Ovary (tissue), 10 donors: ENCODE measurements at places on chromosomes 1 and 21.

DNA sequence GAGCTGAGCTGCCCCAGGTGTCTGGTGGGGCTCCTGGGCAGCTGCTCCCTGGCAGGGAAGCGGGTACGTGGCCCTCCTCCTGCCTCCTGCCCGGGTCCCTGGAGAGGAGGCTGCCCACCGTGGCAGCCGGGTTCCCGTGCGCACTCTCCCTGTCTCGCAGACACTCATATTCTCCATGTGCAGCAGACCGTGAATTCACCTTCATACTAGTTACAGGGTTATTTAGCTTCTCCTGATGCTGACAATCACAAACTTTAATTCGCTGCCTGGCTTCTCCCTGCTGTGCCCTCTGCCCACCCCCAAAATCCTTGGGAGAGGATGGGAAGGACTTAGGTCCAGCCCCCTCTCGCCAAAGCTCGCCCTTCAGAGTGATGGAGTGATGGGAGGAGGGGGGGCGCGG is 95.3 kb downstream of the CASZ1 start:
- DNase-seq = no peak

GRCh38 chr1:181504399-181504842 is 21.1 kb downstream of the CACNA1E start:
- DNase-seq = no peak

DNA sequence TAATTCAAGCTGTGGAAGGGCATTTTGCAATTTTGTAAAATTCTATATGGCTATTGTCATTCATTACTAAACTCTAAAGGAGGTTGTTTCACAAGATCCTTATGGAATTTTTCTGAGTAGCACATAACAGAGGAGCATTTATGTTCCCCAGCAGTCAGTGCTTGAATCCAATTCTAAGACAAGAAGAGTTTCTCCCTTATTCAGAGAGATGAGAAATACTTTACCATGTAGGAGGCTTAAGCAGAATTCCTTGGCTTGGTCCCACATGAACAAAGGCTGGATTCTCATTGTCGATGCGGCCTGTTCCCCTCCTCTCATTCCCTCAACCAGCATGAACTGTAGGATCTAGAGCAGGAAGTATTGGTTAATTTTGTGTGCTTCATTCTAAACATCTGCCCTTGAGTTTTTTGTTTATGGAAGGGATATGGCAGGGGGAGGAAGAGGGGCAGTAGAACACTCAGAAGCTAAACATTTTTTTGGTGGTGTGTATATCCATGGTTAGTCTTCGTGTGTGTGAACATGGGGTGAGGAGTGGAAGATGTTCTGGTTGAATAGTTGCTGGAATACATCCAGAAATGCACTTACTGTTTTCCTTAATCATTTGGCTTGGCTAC is 74.3 kb downstream of the LAMC1 start:
- DNase-seq = no peak

GRCh38 chr1:234213658-234214128 is 159.6 kb upstream of the COA6 start:
- no peak for DNase-seq

GRCh38 chr1:245822996-245823395 is 668.2 kb downstream of the KIF26B start:
- no peak for DNase-seq

- DNase-seq = no peak
These were observed 1.7 kb downstream of the CD244 start for GRCh38 chr1:160860840-160861505.

DNA sequence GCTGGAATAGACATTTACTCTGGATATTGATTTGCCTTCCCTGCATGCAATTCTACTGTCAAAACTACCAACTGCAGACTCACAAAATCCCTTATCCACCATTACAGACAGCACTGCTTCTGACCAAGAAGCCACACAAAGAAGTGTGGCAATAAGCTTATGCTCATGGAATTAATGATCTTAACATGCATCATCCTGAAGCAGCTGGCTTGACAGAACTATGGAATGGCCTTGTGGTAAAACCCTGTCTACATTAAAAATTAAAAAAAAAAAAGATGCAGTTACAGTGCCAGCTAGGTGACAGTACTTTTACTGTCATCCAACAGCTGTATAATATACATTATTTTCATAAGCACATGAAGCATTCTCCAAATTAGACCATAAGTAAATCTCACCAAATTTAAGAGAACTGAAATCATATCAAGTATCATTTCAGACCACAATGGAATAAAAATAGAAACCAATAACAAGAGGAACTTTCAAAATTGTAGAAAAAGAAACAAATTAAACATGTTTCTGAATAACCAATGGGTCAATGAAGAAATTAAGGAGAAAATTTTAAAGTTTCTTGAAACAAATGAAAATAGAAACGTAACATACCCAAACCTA is 70.7 kb downstream of the SCMH1 start:
- no peak for DNase-seq

DNA sequence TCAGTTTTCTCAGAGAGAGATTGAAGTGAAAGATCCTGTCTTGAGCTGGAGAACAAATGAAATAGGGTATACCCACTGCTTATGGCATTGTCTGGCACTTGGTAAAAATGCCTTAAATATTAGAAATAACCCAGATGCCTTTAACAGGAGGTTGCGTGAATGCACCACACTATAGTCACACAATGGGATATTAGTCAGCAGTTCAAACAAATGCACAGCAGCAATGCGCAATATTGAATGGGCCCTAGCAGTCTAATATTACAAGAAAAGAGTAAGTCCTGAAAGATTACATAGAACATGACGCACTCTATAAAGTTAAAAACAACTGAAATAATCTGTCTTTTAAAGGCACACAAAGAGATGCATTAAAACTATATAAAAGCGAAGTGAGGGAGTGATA is 161.1 kb downstream of the EDEM3 start:
- DNase-seq = no peak

DNA sequence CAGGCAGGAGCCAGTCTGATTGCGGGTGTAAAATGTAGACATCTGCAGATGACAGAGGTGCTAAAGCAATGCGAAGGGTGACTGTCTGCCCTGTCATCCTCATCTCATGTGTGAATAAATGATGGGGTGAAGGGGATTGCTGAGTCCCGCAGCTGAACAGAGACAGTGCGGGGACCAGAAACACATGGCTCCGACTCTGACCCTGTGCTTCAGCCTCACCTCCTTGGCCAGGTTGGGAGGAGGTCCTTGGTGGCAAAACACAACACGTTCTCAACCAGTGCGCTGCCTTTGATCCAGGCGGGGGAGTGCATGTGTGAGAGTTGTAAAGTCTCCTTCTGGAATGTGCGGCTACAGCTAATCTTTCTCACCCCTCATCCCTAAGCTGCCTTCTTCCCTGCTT is 32.0 kb upstream of the TTC22 start:
- DNase-seq = no peak

DNA sequence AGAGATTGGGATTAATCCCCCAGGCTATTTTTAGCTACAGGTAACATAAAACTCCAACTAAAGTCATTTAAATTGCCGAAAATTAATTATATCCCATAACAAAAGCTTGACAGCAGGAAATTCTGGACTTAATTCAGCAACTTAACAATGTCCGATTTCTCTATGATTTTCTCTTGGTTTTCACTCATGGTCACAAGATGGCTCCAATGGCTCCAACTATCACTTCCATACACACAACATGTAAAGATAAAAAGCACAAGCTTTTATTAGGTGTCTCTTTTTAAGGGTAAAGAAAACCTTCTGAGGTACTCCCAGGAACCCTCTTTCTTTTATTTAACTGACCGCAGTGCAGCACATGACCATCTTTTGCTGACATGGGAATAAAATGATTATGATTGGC is 363.5 kb upstream of the PTBP2 start:
- DNase-seq = no peak

DNA sequence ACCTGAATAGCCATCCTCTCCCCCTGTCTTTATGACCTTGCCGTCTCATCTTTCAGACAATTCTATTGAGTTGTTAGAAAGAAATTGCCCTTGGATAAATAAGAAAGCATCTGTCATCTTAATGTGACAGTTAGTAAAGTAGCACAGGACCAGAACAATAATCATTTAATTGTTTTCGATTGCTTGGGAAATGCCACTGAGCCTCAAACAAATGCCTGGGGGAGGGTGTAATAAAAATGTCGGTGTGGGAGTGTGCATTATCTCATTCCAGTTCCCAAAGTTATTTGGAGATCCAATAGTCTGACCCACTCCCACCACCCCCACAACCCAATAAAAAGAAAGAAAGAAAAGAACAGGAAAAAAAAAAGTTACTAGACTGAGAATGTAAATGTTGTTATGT is 509.3 kb upstream of the LRRC7 start:
- no peak for DNase-seq

DNA sequence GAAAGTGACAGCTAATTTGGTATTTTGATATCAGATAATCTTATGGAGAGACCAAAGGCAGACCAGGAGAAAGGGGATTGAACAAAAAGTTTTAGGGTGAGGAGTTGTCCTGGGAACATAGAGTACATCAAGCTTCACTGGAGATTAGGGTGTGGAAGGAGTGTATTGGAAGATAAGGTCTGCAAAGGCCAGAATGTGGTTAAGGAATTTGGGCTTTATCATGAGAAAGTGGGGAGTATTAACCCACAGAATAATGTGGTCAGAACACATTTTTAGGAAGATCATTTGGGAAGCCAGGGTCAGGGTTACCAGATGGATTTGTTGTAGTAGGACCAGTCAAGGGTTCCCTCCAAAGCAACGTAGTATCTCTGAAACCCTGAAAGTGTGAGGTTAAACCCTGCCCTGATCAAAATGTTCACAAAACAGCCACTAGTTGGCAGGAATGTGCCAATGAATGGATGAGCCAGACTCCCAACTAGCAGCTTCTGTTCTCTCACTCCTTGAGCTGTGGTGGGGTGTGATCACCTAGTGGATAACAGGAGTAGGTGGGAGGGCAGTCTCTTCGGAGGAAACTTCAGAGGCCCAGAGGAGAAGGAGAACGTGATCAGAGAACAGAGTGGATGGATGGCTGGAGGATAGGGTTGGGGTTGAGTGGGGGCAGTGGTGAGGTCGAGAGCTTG is 35.8 kb downstream of the SLC2A1 start:
- no peak for DNase-seq

DNA sequence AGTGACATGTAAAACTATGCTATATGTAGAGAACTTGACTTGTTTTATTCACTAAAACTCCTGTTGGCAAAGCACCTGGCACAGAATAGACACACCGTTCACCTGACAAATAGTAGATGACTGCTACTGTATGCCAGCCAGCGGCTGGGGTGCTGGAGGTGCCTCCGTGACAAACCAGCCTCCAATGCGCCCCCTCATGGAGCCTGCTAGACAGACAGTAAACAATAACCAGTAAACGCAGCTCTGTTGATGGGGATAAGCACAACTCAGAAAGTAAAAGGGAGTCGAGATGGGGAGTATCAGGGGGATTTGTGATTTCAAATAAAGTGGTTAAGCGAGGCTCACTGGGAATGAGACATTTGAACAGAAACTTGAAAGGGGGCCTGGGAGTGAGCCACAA is 107.2 kb downstream of the PRDM2 start:
- no peak for DNase-seq

- DNase-seq = no peak
These were observed 83.5 kb downstream of the INTS7 start for GRCh38 chr1:211951856-211952255.

- DNase-seq = no peak
These were observed 21.5 kb upstream of the NHLH2 start for GRCh38 chr1:115862403-115862802.

- DNase-seq = no peak
These were observed 50.6 kb upstream of the SLC2A1 start for GRCh38 chr1:43009274-43009673.
